ENCODE measurements at places on chromosomes 1 and 21.

- DNase-seq: no peak
These were observed 207.0 kb downstream of the TNR start for GRCh38 chr1:175536369-175536768.

DNA sequence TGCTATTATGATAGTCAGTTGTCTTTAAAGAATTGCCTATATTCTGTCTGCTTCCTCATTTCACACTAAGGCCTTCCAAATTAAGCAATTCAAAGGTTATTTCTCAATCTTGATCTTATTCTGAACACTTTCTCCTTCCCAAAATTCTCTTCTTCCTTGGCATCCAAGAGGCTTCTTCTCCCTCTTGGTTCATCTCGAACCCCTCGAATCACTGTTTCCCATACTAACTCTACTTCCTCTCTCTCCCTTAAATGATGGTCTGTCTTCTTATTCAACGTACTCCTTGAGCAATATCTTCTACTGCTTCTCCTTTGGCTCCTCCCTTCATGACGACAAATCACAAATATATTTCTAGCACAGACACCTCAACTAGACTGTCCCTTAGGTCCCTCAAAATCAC lies 4.5 kb downstream of the COPA start:
- no peak for DNase-seq

- no peak for DNase-seq
These were observed 646.9 kb upstream of the ZP4 start for GRCh38 chr1:238537641-238538040.

GRCh38 chr1:209387969-209388329 lies 195.6 kb upstream of the CAMK1G start:
- DNase-seq: no peak

GRCh38 chr1:77143529-77144121 lies 75.6 kb downstream of the PIGK start:
- DNase-seq: no peak

DNA sequence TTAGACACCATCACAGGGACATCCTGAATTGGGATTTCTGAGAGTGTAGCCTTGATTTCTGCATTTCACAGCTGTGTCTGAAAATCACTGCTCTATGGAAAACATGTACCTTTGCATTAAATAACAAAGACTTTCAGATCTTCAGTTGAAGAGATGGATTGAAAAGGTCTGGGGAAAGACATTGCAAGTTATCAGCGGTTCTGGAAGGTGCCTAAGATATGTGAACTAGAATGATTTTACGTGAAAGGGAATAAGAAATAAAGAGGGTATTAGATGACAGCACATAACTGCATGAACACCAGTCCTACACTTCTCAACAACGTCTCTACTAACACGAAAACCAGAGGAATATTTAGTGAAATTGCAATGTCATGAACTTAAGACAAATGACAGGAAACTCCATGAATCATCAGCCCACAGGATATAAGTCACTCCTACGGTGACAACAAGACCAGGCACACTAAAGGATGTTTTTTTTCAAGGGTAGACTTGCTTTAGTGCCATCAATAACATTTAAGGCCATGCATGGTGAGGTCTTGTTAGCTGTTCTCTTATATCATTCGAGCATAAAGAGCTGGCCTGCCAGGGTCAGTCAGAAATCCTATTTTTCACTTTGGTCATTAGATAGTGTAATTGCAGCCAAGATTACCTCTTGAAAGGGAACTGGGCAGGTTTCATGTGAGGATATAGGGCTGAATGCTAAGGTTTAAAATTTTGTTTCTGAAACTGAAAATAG lies 283.1 kb downstream of the GRIK1 start:
- no peak for DNase-seq

GRCh38 chr1:1893997-1894353 lies 3.1 kb upstream of the GNB1 start:
- DNase-seq: no peak

- no peak for DNase-seq
These were observed 41.0 kb upstream of the JUN start for GRCh38 chr1:58824753-58825389.

DNA sequence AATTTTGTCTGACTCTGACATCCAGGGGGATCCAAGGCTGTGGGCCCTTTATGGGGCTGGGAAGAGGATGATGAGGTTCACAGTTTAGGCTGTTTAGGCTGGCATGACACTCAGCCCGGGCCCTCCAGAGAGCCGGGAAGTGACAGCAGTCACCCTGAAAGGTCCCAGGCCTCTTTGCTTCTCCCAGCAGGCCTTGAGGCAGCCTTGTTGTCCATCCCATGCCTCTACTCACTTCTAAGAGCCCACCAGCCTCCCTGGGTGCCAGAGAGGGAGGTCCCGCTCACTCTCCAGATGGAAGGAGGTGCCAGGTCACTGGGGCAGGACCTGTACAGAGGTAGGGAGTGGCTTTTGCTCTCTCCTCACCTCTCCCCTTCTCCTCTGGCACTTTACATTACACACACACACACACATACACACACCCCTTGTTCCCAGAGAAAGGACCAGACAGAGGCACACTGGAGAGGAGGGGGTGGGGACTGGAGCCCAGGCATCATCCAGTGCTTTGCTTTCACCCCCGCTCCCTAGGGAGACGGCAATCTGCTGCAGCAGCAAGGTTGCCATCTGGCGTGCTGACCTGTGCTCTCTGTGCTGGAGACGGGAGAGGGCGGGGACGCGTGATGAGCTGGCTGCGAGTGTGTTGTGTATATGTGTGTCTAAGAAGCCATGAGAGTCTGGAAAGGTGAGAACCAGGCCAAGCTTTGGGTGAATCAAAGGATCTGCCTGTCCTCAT lies 4.6 kb downstream of the KLHDC8A start:
- no peak for DNase-seq

DNA sequence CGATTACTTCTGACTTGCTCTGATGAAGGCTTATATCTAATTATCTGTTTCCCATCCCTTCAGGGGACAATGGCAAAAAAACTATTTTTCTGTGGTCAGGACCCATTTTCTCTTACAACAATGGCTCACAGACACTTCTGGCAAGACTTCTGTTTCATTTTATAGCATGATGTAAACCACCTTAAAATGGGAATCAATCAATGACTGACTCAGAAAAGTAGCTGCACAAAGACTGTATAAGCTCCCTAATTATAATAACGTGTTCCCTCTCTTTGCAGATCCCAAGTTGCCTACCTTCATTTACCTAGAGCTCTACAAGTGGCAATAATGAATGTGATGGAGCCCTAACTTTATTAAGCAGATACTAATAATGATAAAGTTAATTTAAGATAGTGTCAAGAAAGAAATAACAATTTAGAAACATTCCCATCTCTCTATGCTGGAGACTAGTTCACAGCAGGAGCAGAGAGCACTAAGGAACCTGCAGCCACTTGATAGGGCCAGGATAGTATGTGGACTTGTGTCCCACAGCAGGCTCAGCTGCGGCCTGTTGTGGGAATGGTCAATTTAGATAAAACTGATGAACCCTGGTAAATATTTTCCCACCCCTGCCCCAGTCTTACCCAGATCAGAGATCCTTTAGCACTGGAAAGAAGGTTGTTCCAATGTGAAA lies 538 bp downstream of the GBP2 start:
- DNase-seq: no peak

DNA sequence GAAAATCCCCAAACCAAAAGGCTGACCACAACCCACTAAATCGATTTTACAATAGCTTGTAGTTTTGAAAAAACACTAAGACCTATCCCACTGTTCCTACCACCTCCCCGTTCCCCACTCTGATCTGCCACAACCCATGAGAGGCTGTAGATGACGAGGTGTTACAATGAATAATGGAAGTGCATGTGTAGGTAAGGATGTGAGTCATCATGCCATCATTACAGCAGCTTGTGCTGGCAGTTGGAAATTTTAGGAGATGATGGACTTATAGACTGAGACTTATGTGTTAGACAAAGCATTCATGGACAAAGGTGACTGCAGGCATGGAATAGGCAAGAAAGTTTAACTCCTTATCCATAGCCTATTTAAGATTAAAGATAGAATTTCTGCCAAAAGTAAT lies 184.7 kb upstream of the CACYBP start:
- no peak for DNase-seq
